ENCODE measurements at places on chromosomes 4 and X.

- DNase-seq = no peak
Observed at GRCh38 chr4:55437356-55437796, 41.6 kb downstream of the TMEM165 start.

GRCh38 chr4:54657185-54657550 is 589 bp upstream of the KIT start:
- no peak for DNase-seq

DNA sequence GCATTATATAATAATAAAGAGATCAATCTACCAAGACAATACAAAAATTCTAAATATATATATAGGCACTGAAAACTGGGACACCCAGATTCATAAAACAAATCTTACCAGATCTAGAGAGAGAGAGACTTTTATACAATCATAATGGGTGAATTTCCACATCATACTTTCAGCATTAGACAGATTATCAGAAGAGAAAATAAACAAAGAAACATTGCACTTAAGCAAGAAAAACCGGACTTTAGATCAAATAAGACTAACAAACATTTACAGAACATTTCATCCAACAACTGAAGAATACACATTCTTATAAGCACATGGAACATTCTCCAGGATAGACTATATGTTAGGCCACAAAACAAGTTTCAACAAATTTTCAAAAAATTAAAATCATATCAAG is 245.1 kb downstream of the INPP4B start:
- DNase-seq = no peak

DNA sequence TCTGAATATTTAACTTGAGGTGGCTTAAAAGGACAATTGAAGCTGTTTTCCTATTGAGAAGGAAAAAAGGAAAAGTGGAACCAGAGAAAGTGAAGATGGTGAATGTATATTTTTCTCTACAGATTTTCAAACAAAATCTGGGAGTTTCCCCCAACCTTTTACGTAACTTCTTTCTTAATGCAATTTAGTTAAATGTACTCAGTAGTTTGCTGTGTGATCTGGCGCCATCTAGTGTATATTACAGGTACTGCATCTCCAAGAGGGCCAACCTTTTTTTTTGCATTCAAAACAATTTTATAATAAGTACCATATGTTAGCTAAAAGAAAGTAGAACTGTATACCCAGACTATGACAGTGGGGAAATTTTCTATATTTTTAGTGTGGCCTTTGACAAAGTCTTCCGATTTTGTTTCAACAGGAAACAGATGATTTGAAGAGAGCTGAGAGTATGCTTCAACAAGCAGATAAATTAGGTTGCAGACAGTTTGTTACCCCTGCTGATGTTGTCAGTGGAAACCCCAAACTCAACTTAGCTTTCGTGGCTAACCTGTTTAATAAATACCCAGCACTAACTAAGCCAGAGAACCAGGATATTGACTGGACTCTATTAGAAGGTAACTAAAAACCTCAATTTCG is 82.0 kb downstream of the PLS3 start:
- DNase-seq = no peak

- DNase-seq = no peak
Observed at GRCh38 chr4:6619466-6620255, 20.8 kb upstream of the MRFAP1 start.

DNA sequence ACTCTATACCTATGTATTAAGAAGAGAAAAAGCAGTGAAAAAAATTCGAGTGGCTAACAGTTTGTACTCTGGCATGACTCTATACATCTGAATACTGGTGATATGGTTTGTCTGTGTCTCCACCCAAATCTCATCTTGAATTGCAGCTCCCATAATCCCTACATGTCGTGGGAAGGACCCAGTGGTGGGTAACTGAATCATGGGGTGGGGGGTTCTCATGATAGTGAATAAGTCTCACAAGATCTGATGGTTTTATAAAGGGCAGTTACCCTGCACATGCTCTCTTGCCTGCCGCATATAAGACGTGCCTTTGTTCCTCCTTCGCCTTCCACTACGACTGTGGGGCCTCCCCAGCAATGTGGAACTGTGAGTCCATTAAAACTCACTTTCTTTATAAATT is 70.4 kb downstream of the LRBA start:
- no peak for DNase-seq

DNA sequence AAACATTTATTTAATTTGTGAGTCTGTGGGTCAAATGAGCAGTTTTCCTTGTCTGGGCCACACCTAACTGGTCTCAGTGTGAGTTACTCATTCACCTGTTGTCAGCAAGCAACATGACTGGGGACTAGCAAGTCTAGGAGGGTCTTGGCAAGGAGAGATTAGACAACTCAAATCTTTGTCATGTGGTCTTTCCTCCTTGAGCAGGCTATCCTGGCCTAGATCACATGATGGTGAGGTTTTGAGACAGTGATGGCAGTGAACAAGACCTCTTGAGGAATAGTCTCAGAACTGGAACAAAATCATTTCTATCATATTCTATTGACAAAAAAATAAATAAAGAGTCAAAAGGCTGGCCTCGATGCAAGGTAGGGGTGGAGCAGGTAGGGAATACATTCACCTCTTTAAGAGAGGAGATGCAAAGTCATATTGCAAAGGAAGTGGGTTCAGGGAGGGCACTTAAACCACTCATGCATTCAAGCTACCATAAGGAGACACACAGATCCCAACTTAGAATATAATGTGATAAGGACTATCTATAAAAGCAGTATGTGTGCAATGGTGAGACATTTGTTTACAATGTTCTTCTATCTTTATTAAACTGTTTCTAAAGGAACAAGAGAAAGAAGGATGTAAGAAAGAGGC is 135.7 kb downstream of the ZNF330 start:
- DNase-seq = no peak

GRCh38 chr4:112099701-112100297 is 45.5 kb upstream of the FAM241A start:
- no peak for DNase-seq

DNA sequence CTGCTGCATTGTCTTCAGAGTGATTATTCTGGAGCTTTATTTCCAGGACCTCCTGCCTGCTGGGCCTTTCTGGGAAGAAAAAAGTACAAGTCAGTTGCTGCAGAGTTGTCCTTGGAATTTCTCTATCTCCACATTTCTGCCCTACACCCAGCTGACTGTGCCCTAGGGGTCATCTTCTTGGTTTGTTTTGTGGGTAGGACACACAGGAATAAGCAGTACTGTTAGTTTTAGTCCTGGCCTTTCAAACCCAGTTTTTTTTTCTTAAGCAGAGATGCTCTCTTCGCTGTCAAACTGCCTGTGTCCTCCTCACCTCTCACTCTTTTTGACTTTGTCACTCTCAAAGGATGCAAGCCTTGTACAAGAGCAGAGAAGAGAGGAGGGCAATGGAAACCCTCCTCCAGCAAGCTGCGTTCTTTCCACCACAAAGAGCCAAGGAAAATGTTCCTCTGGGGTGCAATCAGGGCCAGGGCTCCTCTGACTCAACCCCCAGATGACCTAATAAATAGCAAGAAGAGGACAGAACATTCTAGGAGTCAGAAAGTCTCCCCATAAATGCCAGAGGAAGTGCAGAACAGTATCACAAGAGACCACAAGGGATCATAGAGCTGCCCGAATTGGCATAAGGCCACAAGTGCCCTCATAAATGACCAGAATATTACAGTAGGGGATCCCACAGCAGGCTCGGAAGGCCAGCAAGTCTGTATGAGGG is 186.2 kb downstream of the RCHY1 start:
- no peak for DNase-seq

DNA sequence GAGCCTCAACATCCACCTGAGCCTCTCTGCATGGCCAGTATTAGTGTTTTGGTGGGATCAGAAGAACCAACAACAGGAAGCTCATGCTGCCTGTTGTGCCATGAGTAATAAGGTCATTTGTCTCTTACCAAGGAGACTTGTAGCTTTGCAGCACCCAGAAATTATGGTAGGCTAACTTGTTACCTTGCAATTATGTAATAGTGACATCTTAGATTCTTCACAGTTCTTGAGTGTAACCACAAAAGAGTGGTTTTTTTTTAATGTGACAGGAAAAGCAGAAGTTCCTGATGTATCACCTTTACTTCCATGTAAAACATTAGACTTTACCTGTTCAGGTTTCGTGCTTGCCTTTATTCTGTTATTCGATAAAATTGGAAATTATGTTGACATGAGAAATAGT is 263.9 kb upstream of the CXXC4 start:
- DNase-seq = no peak

DNA sequence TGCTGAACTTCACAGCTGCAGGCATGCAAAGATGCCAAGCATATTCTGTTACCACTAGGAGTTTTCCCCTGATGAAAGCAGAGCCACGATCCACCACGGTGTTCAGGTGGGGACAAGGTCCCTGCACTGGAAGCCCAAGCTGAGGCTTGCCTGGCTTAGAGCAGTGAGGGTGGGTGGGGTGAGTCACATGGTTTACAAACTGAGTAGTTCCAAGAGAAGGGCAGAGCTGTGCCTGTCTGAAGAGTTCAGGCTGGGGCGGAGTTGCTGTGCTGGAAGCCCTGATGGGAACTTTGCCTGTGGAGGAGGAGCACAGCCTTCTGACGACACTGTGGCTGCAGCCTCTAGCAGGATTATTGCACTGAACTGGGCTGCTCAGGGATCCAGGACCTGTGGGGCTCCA is 45.5 kb downstream of the FAM9B start:
- DNase-seq = no peak

DNA sequence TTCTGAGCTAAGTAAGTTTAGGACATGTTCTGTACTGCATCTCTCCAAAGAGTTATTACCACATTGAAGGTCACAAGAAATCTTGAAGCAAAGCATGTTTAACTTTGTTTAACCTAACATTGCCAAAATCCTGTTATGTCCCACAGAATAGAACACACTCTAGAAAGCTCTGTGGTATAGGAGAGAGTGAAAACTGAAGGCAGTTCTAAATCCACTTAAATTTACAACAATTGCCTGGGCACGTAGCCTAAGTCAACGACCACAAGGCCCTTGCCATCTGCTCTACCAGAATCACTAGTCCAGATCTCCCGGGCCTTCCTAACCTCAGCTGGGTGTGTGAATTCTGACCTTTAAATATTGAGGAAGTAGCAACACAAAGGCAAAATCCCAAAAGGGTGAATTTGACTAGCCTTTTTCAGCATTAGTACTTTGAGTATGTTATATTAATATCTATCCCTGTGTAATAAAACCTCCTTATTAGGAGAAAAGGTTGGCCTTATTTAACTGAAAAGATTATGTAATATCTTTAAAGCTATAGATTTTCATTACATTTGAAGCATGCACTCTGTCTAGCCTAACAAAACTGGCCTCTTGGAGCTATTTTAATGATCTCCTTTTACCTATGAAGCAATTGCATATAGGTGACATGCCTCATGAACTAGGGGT is 4.5 kb upstream of the MAML3 start:
- DNase-seq = no peak

DNA sequence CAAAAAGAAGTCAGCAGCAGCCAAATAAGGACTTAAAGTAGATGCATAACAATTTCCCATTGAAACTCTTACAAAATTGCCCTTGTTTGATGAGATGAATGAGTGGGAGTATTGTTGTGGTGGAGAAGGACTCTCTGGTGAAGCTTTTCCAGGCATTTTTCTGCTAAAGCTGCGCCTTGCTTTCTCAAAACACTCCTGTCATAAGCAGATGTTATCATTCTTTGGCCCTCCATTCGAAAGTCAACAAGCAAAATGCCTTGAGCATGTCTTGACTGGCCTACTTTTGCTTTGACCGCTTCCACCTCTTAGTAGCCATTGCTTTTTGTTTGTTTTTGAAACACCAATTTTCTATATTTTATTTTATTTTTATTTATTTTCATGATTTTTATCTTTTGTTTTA is 340.9 kb upstream of the FGF13 start:
- DNase-seq = no peak

DNA sequence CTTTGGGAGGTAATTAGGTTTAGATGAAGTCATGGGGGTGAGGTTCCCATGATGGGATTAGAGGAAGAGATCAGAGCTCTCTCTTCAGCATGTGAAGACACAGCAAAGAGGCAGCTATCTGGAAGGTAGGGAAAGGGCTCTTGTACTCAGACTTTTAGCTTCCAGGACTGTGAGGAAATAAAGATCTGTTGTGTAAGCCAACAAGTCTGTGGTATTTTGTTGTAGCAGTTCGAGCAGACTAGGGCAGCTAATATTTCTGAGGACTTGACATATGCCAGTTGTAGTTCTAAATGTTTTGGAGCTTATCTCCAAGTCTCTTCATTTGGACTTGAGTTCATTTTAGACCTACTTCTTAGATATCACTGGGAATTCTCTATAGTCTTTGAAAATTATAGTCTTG is 137.3 kb upstream of the PDE5A start:
- no peak for DNase-seq

DNA sequence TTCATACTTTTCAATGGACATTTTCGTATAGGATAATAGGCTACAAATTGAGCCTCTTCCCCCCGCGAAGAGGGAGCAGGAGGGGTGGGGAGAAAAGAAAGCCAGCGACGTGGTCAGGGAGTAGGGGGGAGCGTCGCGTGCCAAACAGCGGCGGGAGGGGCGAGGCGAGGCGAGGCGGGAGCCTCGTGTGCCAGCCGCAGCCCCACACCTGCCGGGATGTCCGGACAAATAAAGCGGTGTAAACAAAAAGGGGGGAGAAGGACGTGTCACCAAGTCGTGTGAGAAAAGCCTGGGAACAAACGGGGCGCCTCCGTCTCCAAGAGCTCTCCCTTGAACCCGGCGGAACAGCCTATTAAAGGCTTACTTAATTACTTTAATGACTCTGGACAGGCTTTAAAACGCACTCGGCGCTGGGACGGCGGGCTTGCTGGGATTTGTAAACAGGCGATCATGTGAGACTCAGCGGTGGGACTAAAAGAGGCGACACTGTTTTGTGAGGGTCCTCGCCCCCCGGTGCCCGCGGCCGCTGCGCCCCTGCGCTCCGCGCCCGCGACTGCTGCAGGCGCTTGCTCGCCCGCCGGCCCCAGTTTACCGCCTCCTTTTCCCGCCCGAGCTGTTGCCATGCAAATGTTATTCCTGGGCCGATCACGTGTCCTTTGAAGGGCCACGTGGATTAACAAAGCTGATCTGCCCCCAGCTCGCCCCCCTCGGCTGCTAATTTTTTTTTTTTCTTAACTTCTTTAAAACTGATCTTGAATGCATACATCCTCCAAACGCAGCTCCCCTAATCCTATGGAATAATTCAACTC is at the start of gene HELT:
HELT (plus strand) TSS at position 527 of the 809 bp plus-strand sequence. CDS start 439 bp downstream, outside the sequence.
- DNase-seq = no peak

GRCh38 chrX:132409780-132410556 is 78.9 kb downstream of the MBNL3 start:
- no peak for DNase-seq

- no peak for DNase-seq
Observed at GRCh38 chr4:101871962-101872676, 81.6 kb downstream of the BANK1 start.

DNA sequence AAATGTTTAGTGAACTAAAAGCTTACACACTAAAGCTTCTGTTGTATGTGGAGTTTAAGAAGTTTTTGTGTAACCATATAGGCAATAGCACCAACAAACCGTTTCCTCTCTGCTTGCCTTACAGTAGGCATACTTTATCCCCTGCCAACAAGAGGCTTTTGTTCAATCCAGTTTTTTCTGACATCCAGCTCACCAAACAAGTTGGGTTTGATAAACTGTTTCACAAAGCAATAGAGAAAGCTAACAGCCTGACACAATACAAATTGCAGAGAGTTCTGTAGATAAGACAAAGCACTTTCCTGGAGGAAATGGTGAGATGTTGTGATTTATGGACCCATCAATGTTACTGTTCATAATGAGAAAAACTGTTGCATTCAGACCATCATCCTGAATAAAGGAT is 53.8 kb downstream of the PACRGL start:
- no peak for DNase-seq

- DNase-seq = no peak
Observed at GRCh38 chr4:89661173-89661899, 175.6 kb downstream of the SNCA start.

All from stimulated activated CD4-positive, alpha-beta T cell treated with anti-CD3 and anti-CD28 coated beads, Interleukin-1b, Interleukin-23, amount 100 ng/mL, for 1 hour (primary cell).